ENCODE measurements at places on chromosomes 3 and 15.

GRCh38 chr3:51942603-51943450 lies 664 bp downstream of the PARP3 start:
- peak; percentile 68 for DNase-seq

DNA sequence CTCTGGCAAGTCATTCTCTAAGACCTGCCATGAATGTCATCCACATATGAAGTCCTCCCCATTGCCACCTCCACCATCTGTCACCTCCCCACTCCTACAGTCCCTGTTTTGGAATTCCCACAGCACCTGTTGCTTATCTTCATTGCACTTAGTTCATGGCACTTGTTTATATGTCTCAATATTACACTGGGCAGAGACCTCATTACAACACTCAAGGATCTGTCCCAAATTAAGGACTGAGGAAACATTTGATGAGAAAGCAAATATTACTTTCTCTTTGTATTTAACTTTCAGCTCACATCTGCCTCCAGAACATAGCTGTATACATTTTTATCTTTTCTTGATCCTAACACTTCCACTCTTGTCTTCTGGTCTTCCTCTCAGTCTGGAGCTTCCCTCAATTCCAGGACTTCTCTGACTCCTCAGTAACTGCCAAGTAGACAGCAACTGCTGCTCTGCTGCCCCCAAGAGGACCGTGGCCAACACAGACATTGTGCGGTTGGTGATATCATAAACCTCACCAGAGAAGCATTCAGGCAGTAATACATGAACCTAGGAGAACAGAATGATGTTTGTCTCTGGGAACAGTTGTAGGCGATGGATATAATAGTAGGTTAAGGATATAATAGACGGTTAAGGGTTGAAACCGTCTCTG lies 45.0 kb upstream of the FGF12 start:
- peak; percentile 59 for DNase-seq

GRCh38 chr15:63436872-63437375 lies 55.3 kb upstream of the CA12 start:
- peak; percentile 86 for DNase-seq

DNA sequence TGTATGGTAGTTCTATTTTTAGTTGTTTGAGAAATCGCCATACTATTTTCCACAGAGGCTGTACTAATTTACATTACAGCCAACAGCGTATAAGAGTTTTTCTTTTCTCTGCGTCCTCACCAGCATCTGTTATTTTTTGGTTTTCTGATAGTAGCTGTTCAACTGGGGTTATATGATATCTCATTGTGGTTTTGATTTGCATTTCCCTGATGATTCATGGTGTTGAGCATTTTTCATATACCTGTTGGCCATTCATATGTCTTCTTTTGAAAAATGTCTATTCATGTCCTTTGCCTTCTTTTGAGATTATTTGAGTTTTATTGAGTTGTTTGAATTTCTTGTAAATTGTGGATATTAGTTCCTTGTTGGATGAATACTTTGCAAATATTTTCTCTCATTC lies 114.6 kb downstream of the LRRK1 start:
- DNase-seq = no peak
